NCI-H226 (cell line): ENCODE measurements at places on chromosomes 3 and 15.

GRCh38 chr15:101520395-101520794 is 30.9 kb upstream of the PCSK6 start:
- no peak for DNase-seq

- no peak for DNase-seq
Measured at GRCh38 chr15:68833700-68834331, 13.1 kb upstream of the ANP32A start.

- no peak for DNase-seq
Measured at GRCh38 chr15:56208641-56209155, 35.0 kb downstream of the RFX7 start.

DNA sequence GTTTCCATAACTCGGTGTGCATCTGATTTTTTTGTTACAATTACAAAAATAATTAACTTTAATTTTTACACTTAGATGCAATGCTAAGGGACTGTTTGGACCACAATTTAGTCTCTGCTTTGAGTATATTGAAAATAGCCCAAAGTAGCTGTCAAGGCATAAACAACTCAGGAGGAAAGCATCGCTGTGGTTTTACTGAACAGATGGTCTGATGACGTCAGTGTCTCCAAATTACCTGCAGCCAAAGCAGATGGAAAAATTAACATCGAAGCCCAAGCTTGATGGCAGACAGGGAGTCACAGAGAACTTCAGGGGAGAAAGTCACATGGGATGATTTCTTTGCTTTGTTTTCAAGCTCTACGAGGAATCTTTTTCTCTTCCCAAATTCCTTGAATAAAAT is 83.1 kb upstream of the PLCL2 start:
- peak; percentile 16 for DNase-seq

DNA sequence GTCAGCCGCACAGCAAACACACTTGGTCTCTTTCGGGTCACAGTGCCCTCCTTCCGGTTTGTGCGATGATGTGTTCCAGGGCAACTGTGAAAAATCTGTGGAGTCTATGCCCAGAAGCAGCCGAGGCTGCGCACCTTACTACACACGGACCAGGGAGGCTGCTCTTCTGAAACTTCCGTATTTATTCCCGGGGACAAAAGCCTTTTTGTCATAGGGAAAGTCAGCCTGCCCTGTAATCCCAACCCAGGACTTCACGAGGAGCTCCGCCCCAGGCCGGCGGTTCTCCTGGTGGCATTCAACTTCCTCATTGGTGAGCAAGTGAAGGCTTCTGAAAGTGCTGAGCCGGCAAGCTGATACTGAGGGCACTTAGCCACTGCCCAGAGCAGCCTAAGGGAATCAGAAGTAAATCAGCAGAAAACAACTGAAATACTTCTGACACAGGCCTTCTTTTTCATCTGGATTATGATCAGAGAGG is 126.5 kb downstream of the FMN1 start:
- no peak for DNase-seq

DNA sequence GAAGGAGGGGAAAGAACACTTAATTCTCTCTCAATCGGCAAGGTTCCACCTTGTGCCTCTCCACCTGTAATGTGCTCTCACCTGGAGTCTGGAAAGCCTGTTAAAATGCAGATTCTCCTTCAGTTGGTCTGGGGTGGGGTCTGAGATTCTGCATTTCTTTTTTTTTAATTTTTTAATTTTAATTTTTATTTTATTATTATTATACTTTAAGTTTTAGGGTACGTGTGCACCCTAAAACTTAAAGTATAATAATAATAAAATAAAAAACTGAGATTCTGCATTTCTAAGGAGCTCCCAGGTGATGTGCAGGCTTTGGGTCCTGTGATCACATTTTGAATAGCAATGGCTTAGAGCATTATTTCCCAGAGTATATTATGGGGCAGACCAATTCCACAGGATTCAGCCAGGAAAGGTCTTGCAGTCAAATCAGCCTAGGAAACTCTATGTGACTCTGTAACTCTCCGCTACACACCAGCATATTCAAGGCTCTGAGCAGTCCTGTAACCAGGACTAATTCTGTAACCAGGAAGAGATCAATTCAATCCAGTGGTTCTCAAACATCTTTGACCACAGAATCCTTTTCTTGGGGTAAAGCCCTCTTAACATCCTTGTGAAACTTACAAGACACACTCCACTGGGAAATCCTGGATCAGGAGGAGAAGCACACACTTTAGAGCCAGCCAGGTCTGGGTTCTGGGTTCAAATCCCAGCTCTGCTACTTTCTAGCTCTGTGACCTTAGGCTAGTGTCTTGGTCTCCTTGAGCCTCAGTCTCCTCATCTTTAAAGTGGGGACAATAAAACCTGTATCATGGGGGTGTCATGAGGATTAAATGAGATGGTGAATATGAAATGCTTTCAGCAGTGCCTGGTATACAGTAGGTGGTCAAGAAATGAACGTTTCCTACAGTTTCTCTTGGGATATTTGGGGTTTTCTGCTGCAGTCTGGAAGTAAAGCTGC is 62.3 kb upstream of the SEC13 start:
- no peak for DNase-seq

- no peak for DNase-seq
Measured at GRCh38 chr3:47533481-47533880, 20.0 kb upstream of the ELP6 start.

- DNase-seq: peak; percentile 44
Measured at GRCh38 chr3:46395766-46396530, 10.9 kb downstream of the CCR5AS start.

DNA sequence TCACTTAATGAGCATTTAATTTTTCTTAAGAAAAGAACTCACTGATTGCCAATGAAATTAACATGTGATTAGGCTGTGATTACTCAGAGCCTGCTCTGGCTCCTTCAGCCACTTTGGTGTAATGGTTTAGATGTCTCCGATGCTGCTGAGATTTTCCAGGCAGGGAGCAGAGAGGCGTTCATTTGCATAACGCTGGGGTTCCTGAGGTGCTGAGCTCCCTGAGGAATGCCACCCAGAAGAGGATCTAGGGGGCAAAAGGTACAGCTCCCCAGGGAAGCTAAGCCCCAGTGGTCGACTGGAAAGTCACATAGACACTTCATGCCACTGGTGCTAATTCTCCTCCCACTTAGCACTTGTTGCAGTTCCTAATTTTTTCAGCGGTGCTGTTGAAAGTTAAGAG is 119.5 kb downstream of the USP13 start:
- DNase-seq: no peak

DNA sequence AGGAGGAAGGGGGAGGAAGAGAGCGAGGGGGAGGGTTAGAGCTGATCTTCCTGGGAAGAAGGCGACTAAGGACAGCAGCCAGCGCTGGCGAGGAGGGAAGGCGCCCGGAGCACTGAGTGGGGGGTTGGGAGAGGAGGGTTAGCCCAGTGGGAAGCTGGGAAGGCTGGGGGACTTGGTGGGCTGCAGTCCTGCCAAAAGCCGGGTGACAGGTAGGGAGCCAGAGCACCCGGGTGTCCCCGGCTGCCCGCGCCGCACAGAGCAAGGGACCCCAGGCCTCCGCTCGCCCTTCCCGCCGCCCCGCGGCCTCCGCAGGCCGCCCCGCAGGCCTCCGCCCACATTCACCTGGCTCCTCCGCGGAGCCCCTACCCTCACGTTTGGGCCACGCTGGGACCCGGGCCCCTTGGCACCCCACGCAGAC is 448 bp downstream of the SLC12A8 start:
- no peak for DNase-seq

- DNase-seq: no peak
Measured at GRCh38 chr3:125073390-125073905, 17.7 kb upstream of the HEG1 start.

DNA sequence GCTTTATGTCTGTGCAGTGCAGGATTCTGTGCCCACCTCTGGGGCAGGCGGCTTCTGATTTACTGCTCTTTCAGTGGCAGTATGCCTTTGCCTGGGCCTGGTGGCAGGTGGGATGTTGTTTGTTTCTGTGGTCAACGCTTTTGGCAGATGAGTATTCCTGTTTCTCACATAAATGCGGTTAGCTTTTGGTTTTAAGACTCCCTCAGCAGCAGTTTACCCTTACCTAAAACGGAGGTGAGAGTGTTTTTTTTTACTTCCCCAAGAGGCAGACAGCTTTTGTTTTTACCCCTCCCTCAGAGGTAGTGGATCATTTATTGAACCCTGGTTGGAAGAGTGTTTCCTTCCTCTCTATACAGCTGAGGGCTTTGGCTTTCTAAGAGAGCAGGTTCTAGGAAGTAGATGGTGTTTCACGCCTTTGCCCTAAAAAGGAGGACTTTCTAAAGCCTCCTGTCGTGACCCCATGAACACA is 134.1 kb upstream of the PLSCR5 start:
- no peak for DNase-seq

- no peak for DNase-seq
Measured at GRCh38 chr3:96294143-96294542, 520.3 kb upstream of the EPHA6 start.

DNA sequence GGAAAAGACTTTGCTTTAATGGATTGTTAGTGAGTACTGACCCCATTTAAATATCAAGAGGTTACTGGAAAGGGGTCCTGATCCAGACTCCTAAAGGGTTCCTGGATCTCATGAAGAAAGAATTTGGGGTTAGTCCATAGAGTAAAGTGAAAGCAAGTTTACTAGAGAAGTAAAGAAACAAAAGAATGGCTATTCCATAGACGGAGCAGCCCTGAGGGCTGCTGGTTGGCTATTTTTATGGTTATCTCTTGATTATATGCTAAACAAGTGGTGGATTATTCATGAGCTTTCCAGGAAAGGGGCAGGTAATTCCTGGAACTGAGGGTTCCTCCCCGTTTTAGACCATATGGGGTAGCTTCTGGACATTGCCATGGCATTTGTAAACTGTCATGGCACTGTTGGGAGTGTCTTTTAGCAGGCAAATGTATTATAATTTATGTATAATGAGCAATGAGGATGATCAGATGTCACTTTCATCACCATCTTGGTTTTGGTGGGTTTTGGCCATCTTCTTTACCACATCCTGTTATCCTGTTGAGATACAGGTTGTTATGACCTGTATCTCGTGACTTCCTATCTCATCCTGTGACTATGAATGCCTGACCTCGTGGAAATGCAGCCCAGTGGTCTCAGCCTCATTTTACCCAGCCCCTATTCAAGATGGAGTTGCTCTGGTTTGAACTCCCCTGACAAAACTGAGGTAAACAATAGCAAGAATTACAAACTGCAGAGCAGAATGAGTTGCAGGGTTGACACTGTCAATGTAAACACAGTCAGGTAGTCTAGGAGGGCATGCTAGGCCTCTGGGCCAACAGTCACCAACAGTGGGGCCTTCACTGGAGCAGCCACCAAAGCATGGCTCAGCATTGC is 10.3 kb upstream of the GPR160 start:
- no peak for DNase-seq

DNA sequence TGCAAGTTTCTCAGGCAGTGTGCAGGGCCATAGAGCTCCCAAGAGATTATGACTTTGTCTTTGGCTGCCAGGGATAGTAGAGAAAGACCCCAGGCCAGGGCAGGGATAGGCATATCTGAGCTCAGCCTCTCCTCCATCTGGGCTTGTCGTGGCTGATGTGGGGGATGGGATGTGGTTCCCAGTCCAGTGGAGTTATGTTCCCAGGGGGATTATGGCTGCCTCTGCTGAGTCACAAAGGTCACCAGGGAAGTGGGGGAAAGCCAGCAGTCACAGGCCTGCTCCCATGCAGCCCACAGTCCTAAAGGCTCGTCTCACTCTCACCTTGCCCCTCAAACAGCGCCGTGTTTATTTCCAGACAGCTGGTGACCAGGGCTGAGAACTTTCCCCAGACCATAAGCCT is 354.9 kb downstream of the SI start:
- no peak for DNase-seq

DNA sequence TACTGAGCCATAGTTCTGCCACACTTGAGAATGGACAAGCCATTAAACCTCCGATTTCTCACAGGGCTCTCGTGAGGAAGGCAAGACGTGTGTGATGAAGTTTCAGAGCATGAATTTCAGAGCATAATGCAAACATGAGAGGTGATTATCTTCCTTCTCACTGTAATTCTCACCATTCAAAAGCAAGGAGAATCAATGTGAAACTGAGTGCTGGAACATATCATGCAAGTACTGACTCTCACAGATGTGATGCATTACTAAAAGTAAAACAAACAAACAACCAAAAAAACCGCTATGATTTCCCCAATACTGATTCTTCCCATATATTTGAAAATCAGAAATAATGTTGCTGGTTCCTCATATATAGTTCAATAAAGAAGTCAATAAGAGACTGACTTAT is 23.7 kb downstream of the P3H2 start:
- no peak for DNase-seq

- no peak for DNase-seq
Measured at GRCh38 chr3:158652463-158652862, 8.1 kb downstream of the GFM1 start.

DNA sequence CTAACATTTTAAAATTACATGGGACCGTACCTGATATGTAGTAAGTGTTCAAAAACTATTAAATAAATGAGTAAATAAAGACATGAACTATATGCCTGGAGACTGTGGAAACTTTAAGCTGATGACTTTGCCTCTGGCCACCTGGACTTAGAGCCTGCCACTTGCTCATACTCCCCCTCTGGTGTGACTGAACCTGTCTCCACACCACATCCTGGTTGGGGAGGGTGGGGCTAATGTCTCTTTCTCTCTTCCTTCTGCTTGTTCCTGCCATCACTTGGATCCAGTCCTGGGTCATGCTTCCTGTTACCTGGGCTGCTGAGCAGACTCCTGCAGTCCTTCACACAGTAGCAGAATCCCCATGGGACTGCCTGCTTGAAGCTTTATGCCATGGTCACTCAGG is 8.2 kb upstream of the TMEM158 start:
- no peak for DNase-seq

GRCh38 chr3:84444726-84445521 is 513.9 kb upstream of the CADM2 start:
- DNase-seq: no peak

DNA sequence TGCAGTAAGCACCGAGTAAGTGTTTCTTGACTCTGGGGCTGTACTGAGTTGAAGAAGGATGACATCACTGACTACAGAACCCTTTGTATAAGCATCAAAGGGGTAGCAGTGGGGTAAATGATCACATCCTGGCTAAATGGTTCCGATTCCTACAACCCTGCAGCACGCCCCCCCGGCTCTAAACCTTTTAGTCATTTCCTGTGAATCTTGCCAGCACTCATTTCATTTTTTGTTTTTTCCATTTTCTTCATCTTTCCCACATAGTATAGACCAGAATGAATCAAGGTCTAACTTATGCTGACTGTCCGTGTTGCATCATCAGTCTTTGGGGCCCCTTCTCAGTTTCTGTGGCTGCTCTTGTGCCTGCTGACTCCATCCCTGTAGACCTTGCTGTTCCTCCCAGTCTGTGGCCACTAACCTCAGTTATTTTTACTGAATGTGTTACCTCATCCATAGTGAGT is 383.1 kb upstream of the TPRG1 start:
- DNase-seq: peak; percentile 84
